ENCODE measurements at places on chromosomes 6 and 20.

DNA sequence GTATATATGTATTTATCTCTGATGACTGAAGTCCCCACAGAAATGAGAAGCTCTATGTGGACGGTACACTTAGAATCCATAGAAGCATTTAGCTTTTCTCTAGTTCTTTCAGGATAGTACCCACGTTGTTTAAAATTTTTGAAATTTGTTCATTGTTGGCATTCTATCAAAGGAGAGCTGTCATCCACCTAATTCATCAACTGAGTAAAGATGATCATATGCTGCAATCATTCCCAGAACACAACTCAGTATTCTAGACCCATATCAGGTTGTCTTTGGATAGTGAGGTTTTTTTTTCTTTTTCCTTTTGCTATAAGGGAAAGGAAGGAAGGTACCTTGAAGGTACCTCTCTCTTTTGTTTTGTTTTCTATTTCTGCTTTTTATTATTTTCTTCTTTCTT, 9.3 kb downstream of the SERAC1 start:
- no peak for DNase-seq

DNA sequence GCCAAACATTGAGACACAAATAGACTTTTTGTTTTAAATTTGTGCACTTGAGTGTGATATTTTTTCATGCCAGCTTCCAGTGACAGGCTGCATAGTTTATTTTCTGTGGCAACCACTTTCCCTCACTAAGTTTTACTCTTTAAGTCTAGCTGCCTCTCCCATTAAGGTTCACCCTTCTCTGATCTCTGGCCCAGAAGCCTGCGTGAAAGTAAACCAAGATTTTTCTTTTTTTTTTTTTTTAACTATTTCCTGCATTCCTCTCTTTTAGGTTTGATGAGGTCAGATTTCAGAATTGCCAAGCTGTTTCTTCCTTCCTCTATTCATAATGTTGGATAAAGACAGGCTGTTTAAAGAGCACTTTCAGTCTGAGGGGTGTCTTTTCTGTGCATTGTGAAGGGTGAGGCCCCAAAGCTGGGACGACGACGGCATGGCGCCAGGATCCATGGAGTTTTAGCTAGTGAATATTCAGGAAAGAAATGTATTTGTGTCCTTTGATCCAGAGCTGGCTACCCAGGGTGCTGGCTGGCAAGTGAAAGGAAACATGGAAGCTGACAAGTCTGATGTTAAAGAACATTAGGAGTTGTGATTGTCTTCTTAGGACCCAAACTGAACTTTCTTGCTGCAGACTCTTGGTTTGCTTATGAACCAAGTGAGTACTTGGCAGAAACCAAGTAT, 50.7 kb downstream of the DOK5 start:
- DNase-seq: no peak

DNA sequence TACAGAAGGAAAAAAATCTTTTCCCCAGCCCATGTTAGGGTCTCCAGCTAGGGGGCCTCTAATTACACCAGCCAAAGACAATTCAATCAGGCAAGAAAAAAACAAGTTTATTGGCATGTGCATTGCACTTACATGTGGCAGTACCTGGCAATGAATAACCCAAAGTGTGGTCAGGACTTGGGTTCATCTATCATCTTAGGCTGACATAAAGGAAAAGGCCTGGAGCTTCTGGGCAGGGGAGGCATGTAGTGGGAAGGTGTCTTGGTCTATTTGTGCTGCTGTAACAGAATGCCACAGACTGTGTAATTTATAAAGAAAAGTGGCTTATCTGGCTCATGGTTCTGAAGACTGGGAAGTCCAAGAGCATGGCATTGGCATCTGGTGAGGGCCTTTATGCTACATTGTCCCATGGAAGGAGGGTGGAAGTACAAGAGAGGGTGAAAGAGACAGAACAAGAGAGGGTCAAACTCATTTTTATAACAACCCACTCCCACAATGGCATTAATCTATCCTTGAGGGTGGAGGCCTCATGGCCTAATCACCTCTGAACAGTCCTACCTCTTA, 4.4 kb upstream of the PYGB start:
- no peak for DNase-seq

DNA sequence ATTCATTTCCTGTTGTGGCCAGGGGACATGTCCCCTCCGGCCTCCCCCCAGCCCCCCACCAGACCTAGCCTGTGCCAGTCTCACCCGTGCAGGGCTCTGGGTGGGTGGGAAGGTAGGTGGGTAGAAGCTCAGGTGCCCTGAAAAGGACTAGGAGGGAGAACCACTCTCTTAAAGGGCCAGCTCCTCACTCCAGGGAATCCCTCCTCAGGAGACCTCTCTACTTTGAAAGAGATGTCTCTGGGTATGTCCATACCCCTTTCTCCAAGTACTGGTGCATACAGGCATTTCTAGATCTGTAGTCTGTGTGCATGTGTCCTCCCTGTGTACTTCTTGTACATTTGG, 60.8 kb upstream of the EPB41L1 start:
- DNase-seq: no peak
